Activated CD4-positive, alpha-beta T cell treated with anti-CD3 and anti-CD28 coated beads, Interleukin-2, amount 50 U/mL, for 24 hours (primary cell): ENCODE measurements at places on chromosomes 11 and 22.

- no peak for DNase-seq
Measured at GRCh38 chr11:134040386-134041302, 28.2 kb upstream of the JAM3 start.

- DNase-seq: no peak
Measured at GRCh38 chr22:46728470-46728869, 9.6 kb downstream of the CERK start.

- no peak for DNase-seq
Measured at GRCh38 chr11:99803501-99803900, 782.8 kb downstream of the CNTN5 start.

DNA sequence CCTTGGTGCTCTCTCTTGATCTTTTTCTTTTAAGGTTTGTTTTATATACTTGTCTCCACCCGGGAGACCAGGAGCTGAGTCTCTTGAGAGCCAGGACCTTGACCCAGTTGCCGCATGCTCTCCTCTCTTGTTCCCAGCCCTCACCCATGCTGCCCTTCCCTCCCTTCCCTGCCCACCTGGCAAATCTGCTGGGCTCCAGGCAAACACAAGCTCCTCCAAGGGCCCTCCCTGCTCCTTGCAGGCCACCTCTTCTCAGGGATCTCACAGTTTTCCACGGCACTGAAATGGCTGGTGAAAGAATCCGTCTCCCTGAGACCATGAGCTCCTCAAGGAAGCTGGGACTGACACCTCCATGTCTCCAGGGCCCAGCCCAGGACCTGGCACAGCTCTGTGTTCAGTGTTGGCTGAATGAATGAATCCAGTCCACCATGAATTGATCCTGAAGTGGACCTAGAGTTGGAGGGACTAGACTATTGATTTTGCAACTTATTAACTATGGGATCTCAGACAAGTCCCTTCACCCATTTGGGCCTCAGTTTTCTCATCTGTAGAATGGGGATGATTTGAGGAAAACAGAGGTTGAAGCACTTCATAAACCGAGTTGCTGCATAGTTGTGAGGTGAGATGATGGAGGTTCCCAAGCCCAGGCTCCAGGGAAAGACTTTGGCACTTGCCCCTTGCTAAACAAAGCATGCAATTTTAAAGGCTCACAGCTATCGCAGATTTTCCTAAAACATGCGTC lies 25.1 kb upstream of the FBLN1 start:
- no peak for DNase-seq

GRCh38 chr11:16364254-16364653 lies 7.9 kb upstream of the SOX6 start:
- DNase-seq: no peak

- DNase-seq: no peak
Measured at GRCh38 chr11:79966592-79966991, 525.8 kb upstream of the TENM4 start.

- no peak for DNase-seq
Measured at GRCh38 chr22:22703715-22704114, 59.3 kb downstream of the GGTLC2 start.

DNA sequence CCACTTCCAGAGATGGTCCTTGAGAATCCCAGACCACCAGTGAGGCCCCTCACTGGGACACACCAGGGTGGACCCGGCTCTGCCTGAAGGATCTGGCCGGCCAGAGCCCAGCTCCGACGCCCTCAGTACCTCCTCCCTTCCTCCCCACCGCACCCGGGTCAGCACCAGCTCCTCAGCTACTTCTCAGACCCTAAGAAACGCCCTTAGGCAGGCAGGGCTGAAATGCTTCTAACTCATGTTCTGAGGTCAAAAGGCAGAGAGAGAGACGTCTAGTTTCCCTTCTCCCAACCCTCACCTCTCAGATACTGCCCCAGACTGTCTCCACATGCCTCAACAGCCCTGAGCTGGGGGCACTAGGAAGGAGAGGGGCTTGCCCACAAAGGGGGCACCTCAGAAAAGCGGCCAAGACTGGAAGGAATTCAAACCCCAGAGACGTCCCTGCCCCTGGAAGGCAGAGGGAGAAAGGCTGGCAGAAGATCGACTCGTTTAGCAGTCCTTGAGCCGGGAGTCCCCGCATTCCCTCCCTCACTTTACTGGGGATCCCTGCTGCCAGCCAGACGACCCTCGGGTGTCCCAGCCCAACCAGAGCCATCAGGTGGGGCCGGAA lies 539 bp downstream of the USH1C start:
- DNase-seq: no peak

DNA sequence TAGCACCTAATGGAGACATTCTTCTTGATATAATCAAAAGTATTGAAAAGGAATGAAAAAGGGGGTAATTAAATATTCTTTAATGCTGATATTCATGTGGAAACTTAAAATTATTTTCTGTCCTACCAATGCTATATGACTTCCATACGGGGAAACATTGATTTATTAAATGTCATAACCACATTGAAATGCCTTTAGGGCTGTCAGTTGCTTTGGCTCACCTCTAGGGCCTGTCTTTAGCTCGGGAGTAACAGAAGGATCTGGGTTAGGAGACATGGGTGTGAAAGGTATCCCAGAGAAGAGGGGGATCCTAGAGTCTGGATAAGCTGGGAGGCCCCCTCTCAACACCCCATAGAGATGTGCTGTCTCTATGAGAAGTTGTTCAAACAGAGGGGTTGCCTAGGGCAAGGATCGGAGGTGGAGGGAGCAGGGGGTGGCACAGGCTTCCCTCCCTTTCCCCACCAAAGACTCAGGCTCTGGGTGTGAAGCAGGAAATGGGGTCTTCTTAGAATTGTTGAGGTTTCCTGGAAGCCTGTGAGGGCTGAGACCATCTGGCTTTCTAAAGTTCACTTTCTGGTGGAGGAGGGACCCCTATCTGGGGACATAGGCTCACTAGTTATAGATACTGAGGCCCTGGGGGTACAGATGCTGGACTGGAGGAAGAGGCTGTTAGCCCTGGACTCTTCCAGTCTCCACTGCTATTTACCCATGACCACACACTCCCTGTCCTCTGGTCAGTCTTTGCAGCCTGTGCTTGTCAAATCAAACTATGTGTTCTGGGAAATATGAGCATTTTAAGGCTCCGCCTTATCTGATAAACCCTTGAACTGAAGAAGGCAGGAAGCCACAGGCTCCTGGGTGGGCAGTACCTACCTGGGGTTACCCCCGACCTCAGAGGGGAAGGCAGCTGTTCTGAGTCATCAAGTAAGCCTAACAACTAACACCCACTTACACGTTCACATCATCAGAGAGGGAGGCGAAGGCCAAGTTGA lies 55.8 kb upstream of the RRAS2 start:
- DNase-seq: peak; percentile 65

DNA sequence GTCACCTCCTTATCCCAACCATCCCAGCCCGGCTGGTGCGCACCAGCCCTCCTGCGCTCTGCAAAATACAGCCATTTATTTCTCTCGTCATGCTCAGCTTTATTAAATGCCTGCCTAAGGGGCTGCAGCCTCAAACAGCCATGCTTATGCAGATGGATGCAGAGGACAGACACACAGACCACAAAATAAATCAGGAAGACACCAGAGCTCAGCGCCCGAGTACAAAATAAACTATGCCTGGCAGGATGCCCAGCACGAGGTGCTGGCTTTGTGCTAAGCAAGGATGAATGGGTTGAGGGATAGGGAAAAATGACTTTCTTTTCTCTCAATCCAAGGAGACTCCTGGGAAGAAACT lies 70.5 kb downstream of the RPUSD4 start:
- DNase-seq: no peak

DNA sequence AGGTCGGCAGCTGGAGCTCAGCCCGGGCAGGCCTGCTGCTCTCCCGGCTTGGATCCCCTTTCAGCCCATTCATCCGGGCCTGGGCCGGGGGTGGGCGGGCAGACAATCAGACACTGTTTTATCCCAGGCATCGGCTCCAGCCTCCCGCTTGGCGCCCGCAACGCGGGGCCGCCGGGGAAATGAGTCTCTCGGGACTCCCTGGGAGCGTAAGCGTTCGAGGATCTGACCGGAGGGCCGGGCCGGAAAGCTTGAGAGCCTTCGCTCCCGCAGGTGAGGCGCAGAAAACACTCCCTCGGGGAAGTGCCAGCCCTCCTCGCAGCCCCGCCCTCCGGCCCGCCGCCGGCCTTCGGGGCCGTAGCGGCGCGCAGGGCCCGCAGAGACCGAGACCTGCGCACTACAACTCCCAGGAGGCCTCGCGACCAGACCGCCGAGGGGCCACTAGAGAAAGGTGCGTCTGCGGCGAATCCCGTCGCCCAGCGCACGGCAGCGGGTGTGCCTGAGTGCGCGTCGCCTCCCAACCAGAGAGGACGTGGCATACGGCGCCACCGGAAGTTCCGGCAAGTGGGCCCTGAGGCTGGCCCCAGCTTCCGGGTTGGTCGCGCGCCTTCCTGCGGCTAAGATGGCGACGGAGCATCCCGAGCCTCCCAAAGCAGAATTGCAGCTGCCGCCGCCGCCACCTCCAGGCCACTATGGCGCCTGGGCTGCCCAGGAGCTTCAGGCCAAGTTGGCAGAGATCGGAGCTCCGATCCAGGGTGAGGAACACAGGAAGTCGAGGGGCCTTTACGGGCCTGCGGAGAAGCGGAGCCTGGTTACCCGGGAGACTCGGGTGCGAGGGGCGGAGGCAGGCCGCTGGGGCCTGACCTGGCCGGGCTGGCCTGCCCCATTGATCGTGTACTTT lies at the start of gene SF3B2:
SF3B2 (plus strand) TSS at position 599 of the 898 bp plus-strand sequence; CDS start at position 620, 21 bp downstream.
- peak; percentile 83 for DNase-seq

DNA sequence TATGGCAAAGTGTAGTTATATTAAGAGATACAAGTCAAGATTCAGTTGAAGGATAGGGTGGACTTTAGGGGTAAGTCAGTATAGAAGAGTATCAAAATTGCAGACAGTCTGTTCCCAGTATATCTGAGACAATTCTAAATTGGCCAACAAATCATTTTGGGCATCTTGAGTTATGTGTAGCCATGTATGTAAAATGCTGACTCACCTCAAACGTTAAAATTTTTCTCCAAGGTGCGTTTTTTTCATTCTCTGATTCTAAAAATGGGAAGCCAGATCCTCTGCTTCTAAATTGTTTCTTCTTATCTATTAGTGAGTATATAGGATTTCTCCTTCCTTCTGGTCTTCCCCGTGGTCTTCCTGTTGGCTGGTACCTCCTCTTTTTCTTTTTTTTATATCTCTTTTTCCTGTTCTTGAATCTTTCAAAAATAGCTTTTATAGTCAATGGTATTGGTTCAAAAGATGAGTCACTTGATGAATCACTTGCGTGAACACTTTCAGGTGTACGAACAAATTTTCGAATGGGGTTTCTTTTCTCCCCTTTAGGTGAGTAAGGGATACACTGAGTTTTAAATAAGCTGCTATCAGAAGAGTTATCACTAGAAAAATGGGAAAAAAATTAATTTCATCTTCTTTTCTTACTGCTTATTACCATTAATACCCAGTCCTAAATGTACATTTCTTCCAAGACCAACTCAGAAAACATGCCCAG lies 3.2 kb downstream of the TAF1D start:
- DNase-seq: no peak

GRCh38 chr11:74749127-74749964 lies 697 bp downstream of the RNF169 start:
- peak; percentile 35 for DNase-seq
